Activated CD4-positive, alpha-beta memory T cell treated with anti-CD3 and anti-CD28 coated beads, Interleukin-2, amount 10 ng/mL, durations not matched to agents 7 days and 5 days (primary cell): ENCODE measurements at places on chromosomes 5 and 9.

DNA sequence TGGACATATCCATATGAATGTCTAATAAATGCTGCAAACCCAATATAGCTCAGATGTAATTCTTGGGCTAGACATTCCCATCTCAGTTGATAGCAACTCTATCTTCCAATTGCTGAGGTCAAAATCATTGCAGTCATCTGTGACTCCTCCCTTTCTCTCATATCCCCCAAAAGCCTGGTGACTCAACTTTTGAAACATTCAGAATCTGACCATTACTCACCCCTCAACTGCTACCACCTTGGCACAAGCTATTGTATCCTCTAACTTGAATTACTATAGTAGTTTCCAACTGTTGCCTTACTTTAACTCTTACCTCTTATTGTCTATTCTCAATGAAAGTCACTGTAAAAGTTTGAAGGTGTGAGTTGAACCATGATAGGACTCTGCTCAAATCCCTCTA, 600.1 kb upstream of the RGMB start:
- no peak for DNase-seq
- H3K27ac ChIP-seq, result no peak overlapping the region
- H3K27me3 ChIP-seq, result no peaks in the 10 kb centered on the region
- H3K4me3 ChIP-seq, result no peak overlapping the region
- no peaks in the 10 kb centered on the region for H3K36me3 ChIP-seq

DNA sequence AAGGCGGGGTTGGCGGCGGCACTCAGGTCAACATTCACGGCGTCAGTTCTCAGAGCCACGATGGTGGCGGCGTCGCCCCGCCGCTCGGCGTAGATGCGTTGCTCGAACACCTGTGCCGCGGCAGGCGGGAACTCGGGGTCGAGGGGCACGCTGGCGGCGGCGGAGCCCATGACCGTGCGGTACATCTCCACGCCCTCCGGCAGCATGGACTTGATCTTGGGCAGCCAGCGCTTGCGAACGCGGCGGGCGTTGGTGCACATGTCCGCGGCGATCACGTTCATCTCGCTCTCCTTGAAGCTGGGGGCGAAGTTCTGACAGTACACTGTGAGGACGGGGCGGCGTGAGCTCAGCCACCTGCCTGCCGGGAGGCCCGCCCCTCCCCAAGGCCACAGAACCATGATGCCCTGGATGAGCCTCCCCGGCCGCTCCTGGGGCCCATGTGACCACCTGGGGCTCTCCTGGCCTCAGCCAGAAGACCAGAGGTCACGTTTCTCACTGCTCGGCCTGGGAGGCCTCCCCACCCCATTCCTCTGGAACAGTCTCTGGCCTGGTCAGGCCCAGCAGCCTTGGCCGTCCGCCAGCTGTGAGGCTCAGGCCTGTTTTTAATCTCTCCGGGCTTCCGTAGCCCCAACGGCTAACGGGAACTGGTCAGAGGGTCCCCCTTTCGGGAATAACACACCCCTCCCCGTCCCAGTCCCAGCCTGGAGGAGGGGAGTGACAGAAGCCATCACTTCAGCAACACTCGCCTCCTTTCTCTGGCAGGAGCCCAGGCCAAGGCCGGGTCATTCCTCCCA, 50.7 kb upstream of the UBAC1 start:
- no peaks in the 10 kb centered on the region for H3K27me3 ChIP-seq
- no peaks in the 10 kb centered on the region for H3K36me3 ChIP-seq
- no peaks in the 10 kb centered on the region for H3K4me1 ChIP-seq
- DNase-seq, result no peak

DNA sequence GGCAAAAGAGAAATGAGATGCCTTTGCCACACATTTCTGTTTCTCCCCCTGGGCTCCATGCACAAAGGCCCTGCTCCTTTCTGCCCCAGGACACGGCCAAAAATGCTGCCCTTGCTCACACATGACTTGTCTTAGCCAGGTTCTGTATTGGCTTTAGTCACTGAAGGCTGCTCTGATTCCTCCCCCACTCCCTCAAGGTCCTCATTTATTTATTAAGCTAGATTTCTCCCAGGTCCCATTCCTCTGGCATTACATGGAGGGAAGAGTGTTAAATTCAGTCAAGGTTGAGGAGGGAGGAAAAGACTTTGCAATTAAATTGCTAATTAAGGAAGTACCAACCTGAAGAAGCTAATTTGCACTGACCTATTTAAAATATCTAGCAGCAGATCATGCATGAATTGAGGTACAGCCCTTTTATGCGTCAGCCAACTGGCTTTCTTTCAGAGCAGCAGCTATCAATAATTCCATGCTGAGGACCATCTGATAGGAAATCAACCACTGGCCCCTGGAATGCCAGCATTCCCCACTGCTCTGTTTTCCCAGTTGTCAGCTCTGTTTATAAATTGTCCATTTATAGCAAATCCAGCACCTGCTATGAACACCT, 81.2 kb upstream of the MAP3K1 start:
- H3K27me3 ChIP-seq, result no peaks in the 10 kb centered on the region
- no peak overlapping the region for H3K27ac ChIP-seq
- H3K4me1 ChIP-seq, result peaks cover 37% of the 10 kb centered on the region
- no peak overlapping the region for H3K4me3 ChIP-seq
- peaks cover 12% of the 10 kb centered on the region for H3K36me3 ChIP-seq

- peaks cover 32% of the 10 kb centered on the region for H3K36me3 ChIP-seq
- no peak for DNase-seq
- H3K4me1 ChIP-seq, result peaks cover 46% of the 10 kb centered on the region
- H3K4me3 ChIP-seq, result no peak overlapping the region
Observed at GRCh38 chr5:143393524-143393923, 10.0 kb downstream of the NR3C1 start.

DNA sequence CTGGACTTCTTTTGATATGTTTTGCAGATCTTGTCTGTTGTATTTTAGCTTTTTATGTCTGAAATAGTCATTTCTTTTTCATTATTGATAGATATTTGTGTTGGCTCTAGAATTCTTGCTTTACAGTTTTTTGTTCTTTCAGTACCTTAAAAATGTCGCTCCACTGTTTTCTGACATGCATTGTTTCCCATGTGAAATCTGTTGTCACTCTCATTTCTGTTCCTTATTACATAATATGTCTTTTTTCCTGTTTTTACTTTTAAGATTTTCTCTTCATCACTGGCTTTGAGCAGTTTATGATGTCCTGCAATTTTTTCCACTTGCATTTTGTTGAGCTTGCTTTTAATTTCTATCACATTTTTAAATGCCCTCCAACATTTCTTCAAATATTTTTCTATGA, 270.4 kb upstream of the TARS1 start:
- no peak overlapping the region for H3K27ac ChIP-seq
- no peak for DNase-seq
- H3K27me3 ChIP-seq, result no peaks in the 10 kb centered on the region
- no peaks in the 10 kb centered on the region for H3K4me1 ChIP-seq

- no peak overlapping the region for H3K27ac ChIP-seq
- no peak for DNase-seq
- H3K4me1 ChIP-seq, result no peaks in the 10 kb centered on the region
- H3K27me3 ChIP-seq, result no peaks in the 10 kb centered on the region
- H3K4me3 ChIP-seq, result no peak overlapping the region
Observed at GRCh38 chr5:137234973-137235943, 263.9 kb downstream of the SPOCK1 start.

DNA sequence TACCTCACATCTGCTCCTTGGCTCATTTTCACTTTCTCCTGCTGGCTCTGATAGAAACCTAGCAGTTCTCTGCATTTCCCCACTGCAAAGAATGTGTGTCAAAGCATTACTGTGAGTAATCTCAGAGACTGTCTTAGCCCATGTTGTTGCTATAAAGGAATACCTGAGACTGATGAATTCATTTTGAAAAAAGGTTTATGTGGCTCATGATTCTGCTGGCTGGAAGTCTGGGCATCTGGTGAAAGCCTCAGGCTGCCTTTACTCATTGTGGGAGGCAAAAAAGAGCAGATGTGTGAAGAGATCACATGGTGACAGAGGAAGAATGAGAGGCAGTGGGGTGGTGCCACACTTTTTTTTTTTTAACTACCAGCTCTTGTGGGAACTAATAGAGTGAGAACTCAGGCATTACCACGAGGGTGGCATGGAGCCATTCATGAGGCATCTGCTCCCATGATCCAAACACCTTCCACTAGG, 191.6 kb upstream of the CTNND2 start:
- no peak overlapping the region for H3K27ac ChIP-seq
- no peaks in the 10 kb centered on the region for H3K36me3 ChIP-seq
- H3K27me3 ChIP-seq, result no peaks in the 10 kb centered on the region
- no peaks in the 10 kb centered on the region for H3K4me1 ChIP-seq

DNA sequence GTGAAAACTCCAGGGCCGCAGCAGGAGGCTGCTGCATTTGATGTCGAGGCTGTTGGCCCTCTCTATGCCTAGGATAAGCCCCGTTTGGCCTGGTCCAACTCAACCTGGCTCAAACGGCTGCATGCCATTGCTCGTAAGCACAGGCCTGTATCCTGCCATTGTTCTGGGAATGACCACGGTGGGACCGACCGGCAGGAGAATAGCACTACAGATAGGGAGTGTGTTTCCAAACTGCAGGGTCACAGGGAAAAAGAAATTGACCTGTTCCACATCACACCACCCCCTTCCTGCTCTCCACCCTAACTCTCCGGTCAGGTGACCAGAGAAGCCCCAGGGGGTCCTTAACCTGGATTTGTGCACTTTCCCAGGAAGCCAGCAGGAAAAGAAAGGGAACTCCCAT, 278.7 kb upstream of the KLF4 start:
- no peaks in the 10 kb centered on the region for H3K4me1 ChIP-seq
- no peaks in the 10 kb centered on the region for H3K27me3 ChIP-seq
- no peak overlapping the region for H3K4me3 ChIP-seq
- no peak overlapping the region for H3K27ac ChIP-seq
- DNase-seq, result no peak

DNA sequence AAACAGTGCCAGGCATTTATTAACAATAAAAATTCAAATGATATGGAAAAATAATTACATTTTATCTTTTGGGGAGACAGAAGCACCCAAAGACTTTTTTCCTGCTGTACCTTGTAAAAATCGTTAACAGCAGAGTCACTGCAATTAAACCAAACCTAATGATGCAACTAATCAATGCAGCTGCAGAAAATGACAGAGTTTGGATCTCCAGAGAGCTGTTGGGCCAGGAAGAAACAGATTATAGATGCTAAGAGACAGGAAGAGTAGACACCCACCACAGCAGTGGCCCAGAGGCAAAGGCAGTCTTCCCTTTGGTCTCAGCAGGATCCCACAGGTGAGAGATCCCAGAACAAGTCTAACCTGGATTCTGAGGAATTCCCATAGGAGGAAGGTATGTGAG, 53.0 kb downstream of the SPOCK1 start:
- DNase-seq, result no peak
- no peaks in the 10 kb centered on the region for H3K36me3 ChIP-seq
- no peak overlapping the region for H3K27ac ChIP-seq
- no peak overlapping the region for H3K4me3 ChIP-seq
- peaks cover 5% of the 10 kb centered on the region for H3K27me3 ChIP-seq
- no peaks in the 10 kb centered on the region for H3K4me1 ChIP-seq

DNA sequence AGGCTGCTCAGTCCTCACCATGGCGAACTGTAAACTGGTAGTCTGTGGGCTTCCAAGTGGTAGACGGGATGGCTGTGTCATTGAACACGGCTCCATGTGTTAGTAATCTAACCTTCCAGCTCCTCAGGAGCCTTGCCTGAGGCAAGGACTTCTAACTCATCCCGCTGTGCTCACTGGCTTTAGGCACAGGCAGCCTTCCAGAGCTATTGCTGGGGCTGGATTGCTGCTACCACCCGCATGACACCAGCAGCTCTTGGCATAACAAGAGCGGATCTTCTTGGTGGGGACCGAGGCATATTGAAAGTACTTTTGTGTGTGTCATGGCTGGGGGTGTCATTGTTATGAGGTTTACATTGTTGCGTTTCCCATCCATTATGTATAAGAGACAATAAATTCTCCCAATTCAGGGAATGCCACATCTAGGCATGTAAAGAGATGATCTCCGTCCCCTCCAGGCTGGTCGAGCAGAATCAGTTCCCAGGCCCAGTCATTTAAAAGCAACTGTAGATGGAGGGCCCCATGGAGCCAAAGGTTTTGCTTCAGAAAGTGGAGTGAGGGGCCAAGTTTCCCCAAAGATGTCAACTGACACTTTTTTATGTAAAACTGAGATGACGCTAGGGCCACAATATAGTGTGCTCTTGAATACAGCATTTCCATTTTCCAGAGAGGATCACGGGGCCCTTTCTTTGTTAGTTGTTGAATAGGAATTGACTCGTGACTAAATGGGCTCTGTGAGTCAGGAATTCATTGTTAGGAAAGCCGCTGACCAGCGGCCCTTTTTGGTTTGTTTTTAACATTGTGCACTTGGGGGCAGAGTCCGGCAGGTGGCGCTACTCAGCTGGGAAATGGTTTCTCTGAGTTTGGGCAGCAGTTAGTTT, 759.5 kb downstream of the TAF11L14 start:
- no peaks in the 10 kb centered on the region for H3K4me1 ChIP-seq
- no peaks in the 10 kb centered on the region for H3K27me3 ChIP-seq
- DNase-seq, result peak; percentile 45

DNA sequence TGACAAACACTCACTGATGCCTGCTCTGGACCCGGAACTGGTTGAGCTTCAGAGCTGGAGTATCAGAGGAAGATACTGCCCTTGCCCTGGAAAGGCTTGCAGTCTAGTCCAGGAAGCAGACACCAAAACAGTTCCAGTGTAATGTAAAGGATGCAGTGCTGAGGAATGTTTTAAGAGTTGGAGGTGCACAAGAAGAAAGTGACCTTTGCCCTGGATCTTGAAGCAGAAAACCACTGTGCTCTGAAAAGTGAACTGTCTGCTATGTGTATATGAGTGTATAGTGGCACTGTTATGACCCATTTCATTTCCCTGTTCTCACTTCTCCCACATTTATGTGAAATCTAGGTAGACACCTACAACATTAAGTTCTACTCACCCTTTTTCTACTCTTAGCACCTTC, 2.1 kb downstream of the ZNF346 start:
- peaks cover 38% of the 10 kb centered on the region for H3K36me3 ChIP-seq
- DNase-seq, result no peak
- H3K27ac ChIP-seq, result no peak overlapping the region
- H3K27me3 ChIP-seq, result no peaks in the 10 kb centered on the region

DNA sequence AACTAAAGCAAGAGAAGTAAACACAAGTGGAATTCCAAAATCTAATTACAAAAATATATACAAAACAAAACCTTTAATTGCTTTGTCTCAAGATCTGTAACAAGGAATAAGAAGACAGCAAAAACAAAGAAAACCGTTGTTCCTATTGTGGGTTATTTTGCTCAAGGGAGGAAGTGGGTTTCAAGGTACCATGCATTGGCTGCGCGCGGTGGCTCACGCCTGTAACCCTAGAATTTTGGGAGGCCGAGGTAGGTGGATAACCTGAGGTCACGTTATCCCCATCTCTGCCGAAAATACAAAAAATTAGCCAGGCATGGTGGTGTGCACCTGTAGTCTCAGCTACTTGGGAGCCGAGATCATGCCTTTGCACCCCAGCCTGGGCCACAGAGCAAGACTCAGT, 12.1 kb upstream of the IQGAP2 start:
- DNase-seq, result peak; percentile 35
- no peaks in the 10 kb centered on the region for H3K27me3 ChIP-seq
- peak overlapping the region; percentile 56 for H3K27ac ChIP-seq
- H3K4me1 ChIP-seq, result peaks cover 42% of the 10 kb centered on the region
- no peak overlapping the region for H3K4me3 ChIP-seq

GRCh38 chr9:15154677-15155076, 152.3 kb downstream of the TTC39B start:
- H3K4me1 ChIP-seq, result no peaks in the 10 kb centered on the region
- no peak overlapping the region for H3K27ac ChIP-seq
- H3K4me3 ChIP-seq, result no peak overlapping the region
- no peaks in the 10 kb centered on the region for H3K36me3 ChIP-seq
- H3K27me3 ChIP-seq, result peaks cover 12% of the 10 kb centered on the region
